HCT116 (cell line): ENCODE measurements at places on chromosomes 16 and 17. TPM values are rescaled to one million over a fixed set of nuclear protein-coding genes. Genes with fewer than 3 reads are reported as not detected.

Gene TPSD1
- total RNA-seq: not detected

Gene C17orf100
- total RNA-seq: 0.76 TPM

Gene HLF
- total RNA-seq: 1.5 TPM

Gene DCXR
- 306 TPM for total RNA-seq

Gene AANAT
- total RNA-seq: not detected

Gene PMP22
- 28.7 TPM for total RNA-seq

Gene ANKFN1
- total RNA-seq: 1.1 TPM

- DNase-seq: peak; percentile 35
Measured at GRCh38 chr17:28812748-28813377, 29.7 kb downstream of the FAM222B start.

DNA sequence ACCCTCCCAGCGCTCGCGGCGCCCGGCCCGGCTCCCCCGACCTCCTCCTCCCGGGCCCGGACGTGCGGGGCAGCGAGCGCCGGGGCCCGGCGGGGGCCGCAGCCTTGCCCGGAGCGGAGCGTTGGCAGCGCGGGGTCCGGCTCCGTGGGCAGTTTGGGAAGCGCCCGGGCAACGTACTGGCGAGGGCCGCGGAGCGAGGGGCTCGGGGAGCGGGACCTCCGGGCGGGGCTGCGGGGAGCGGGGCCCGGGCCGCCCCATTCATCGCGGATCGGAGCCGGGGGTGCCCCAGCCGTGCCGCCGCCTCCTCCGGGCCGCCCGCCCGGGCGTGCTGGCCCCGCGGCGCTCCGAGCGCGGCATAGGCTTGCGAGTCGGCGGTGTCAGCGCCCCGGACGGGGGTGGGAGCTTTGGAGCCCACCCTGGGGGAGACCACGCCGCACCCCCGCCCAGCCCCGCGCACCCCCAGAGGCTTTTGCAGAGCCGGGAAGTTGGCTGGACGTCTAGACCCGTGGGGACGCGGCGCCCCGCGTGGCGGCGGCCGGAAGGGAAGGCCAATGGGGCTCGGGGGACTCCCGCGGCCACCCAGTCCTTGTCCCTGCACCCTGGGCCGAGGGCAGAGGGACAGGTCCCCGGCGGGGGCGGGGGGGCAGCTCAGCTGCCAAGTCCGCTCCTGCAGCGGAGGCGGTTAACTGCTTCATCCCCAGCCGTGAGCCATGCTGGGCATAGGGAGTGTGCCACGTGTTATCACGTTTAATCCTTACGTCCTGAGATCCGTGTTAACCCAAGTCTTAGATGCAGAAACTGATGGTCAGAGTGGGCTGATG lies 852 bp downstream of the ZNF469 start:
- DNase-seq: peak; percentile 28

DNA sequence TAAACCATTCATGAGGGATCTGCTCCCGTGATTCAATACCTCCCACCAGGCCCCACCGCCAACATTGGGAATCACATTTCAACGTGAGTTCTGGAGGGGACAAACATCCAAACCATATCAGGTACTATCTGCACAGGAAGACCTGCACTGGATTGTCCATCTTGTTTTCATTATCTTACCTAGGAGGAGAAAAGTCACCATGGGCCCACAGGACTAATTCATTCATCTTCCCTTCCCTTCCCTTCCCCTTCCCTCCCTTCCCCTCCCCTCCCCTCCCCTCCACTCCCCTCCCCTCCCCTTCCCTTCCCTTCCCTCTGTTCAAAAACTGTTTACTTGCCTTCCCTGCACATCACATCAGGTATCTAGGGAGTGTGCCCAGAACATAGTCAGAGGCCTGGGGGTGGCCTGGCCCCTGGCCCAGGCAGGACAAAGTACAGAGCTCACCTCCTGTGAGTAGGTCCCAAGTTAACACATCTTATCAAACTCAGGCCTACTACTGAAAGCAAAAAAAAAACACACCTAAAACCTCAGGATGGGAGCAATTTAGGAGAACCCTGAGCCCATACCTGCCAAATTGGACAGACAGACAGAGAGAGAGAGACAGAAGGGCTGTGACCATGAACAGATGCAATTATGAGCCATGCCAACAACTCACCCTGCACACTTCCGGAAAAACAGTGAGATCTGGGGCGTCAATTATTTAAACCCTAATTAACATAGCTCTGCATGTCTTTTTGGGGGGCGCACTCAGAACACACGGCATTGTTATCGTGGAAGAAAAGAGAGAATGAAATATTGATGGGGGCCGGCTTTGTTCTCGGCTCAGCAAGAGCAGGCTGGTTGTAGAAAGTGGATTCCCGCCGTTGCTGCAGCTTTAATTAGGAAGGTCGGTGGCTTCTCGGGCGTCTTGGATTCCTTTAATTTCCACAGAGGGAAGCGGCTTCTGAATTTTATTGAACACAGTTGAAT lies 151.2 kb downstream of the IRX5 start:
- DNase-seq: no peak

DNA sequence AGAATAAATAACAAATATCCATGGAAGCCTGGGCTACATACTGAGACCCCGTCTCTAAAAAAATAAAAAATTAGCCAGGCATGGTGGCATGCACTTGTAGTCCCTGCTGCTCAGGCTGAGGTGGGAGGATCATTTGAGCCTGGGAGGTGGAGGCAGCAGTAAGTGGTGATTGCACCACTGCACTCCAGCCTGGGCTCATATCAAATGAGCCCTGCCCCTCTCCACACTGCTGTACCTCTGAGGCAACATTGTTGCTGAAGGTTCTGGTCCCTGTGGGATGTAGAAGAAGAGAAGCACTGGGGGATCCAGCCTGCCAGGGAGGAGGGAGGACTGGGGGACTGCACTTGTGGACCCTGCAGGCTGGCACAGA lies 11.4 kb upstream of the ARHGAP23 start:
- DNase-seq: no peak

GRCh38 chr17:28643983-28644786 lies 773 bp downstream of the BLTP2 start:
- DNase-seq: peak; percentile 31

DNA sequence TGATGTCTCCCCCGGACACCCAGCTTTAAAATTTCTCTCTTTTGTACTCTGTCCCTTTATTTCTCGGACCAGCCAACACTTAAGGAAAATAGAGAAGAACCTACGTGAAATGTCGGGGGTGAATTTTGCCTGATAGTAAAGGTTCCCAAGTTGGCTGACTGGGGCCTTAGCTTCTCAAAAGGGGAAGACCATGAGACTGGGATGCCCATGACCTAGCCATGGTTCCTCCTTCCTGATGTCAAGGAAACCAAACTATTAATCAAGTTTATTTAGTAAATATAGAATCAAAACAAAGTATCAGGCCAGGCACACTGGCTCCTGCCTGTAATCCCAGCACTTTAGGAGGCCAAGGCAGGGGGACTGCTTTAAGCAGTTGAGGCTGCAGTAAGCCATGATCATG lies 2.4 kb upstream of the EIF1 start:
- DNase-seq: no peak

GRCh38 chr17:51540151-51540550 lies 279.8 kb downstream of the UTP18 start:
- peak; percentile 26 for DNase-seq

GRCh38 chr17:41382394-41382793 lies 288 bp upstream of the KRT34 start:
- DNase-seq: no peak

- no peak for DNase-seq
Measured at GRCh38 chr16:11946433-11946832, 4.6 kb upstream of the NPIPB2 start.

- DNase-seq: no peak
Measured at GRCh38 chr17:65593092-65593854, 31.8 kb upstream of the AXIN2 start.

DNA sequence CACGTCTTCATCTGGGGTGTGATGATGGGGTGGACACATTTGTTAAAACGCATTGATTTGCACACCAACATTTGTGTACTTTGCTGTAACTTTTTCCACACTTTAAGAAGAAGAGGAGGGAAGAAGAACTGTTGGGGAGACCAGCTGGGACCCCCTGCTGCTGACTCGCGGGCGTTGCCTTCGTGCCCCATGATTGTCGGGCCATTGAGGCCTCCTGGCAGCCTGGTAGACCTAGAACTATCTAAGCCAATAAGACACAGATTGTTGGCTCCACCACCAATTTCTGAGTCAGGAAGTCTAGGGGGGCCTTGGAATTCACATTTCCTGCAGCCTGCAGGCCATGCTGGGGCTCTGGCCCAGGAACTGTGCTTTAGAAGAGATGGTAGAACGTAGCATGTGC lies 105.5 kb downstream of the TNFRSF13B start:
- no peak for DNase-seq

DNA sequence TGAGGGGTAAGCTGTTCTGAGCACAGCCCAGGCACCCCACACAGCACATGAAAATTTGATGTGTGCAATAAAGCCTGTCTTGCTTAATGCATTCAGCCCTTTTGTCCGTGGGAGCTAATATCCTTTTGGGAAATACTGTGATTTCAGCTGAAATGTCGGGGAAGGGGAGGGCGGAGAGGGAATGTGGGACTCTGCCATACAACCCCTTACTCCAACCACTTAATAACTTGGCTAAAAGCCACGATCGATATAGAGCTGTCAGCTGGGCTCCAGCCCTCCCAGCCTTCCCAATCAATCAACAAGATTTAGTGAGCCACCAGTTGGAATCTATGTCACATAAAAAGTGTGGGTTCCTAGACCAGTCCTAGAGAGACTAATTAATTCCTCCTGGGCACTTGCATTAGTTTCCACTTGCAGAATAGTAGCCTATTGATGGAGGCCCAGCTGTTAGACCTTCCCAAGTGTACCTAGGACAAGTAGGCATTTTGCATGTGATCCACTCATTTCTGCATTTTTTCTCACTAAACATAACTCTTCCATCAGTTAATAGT lies 82.7 kb upstream of the PIRT start:
- DNase-seq: no peak

DNA sequence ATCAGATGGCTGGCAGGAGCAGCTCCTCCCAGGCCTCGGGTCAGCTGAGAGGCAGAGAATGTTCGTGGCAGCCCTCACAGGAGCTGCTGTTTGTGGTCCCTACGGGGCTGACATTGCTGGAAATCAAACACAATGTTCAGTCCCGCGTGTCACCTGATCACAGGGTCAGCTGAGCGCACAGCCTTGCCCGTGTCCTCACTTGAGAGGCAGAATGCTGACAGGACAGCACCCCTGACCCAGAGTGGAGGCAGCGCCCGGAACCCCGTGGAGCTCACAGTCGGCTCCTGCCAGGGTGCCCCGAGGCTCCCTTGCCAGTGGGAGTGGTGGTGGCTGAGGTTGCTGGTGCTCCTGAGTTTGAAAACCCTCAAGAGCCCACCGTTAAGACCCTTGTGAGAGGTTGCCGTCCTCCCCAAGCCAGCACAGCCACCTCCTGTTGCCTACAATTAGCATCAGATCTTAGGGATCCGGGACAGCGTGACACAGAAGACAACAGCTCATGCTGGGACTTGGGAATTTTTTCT lies 3.6 kb upstream of the CHMP6 start:
- no peak for DNase-seq

- no peak for DNase-seq
Measured at GRCh38 chr16:2022723-2023091, 3.1 kb downstream of the NPW start.

- no peak for DNase-seq
Measured at GRCh38 chr17:50844117-50844700, 8.8 kb downstream of the WFIKKN2 start.

DNA sequence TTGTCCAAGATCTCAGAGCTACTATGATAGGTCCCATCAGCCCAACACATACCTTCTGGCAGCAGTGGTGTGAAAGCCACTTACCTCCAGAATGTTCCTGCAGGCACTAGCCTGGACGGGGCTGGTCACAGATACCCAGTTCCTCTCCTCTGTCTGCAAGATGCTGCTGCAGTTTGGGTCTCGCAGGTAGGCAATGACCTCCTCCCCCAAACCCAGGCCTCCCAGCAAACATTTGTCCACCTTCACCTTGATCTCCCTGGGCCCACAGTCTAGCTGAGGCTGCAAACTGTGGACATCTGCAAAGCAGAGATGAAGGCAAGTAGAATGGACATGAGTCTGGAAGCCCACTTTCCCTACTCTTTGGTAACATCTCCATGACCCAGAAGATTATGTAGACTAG lies 7.1 kb downstream of the GP2 start:
- DNase-seq: no peak

DNA sequence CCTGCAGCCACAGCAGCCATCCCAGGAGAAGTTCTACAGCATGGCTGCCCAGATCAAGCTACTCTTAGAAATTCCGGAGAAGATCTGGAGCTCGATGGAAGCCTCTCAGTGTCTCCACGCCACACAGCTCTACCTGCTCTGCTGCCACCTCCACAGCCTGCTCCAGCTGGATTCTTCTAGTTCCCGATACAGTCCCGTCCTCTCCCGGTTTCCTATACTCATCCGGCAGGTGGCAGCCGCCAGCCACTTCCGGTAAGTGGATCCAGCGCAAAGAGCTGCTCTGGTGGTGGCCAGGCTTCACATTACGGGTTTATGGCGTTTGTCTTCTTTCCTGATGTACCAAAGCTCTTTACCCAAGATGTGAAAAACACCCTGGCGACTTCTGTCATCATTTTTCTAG lies 3.6 kb downstream of the COG1 start:
- DNase-seq: no peak

- no peak for DNase-seq
Measured at GRCh38 chr17:35605678-35606077, 18.6 kb downstream of the AP2B1 start.

GRCh38 chr17:1629504-1630310 lies 1.1 kb upstream of the SLC43A2 start:
- DNase-seq: peak; percentile 29

DNA sequence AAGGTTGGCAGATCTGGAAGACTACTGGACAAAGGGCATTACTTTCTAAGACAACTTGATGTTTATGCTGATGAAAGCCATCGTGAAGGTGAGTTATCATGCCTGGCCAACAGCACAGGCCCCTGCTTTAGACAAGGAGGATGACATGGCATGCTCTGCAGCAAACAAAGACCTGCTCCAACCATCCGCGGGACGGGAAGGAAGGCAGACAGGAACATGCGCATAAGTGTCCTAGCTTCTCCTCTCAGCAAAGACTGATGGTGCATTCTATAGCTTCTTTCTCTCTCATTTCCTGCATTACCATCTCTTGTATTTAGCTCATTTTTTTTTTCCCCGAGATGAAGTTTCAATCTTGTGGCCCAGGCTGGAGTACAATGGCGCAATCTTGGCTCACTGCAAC lies 5.4 kb downstream of the NPLOC4 start:
- no peak for DNase-seq

DNA sequence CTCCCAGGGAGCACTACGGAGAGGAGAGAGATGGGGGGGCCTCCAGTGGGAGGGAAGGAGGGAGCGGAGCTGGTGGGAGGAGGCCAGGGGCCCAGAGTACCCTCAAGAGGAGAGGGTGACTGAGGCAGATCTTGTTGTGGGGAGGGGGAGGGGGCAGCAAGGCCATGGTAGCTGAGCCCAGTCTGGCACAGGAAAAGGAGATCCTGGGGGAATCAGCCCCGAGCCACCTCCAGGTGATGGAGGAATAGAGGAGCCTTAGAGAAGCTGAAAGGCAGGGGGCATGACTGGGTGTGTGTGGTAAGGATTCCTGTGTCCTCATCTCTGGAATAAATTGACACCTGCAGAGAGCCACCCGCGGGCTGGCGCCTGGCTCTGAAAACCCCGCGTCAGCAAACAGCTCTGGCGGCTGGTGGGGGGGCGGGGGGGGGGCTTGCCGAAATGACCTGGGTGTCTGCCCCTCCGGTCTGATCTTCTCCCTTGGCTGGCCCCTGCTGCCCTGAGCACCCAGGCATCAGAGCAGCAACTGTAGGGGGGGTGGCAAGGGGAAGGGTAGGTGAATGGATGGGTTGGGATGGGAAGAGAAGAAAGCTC lies 1.3 kb upstream of the NLGN2 start:
- no peak for DNase-seq
